ENCODE measurements at places on chromosomes 7 and 10.

- DNase-seq: no peak
Observed at GRCh38 chr7:117323851-117324711, 1.2 kb upstream of the WNT2 start.

- no peak for DNase-seq
Observed at GRCh38 chr7:1355568-1356340, 103.5 kb downstream of the MICALL2 start.

GRCh38 chr7:106116161-106116704 is 4.1 kb upstream of the SYPL1 start:
- no peak for DNase-seq

DNA sequence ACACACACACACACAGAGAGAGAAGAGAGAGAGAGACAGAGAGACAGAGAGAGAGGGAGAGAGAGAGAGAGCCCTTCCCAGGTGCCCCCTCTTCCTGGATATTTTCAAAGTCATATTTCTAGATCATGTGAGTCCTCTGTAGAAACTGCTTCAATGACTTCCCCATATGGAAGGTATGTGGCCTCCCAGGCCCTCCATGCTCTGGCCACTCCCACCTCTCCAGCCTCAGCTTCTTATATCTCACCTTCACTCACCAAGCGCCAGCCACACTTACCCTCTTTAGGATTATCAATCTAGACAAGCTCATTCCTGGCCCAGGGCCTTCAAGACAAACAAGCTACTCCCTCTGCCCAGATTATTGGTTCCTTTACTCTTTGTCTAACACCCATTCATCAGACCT is 259.7 kb downstream of the MTERF1 start:
- no peak for DNase-seq

GRCh38 chr7:36911788-36912187 is 187.5 kb upstream of the AOAH start:
- no peak for DNase-seq

DNA sequence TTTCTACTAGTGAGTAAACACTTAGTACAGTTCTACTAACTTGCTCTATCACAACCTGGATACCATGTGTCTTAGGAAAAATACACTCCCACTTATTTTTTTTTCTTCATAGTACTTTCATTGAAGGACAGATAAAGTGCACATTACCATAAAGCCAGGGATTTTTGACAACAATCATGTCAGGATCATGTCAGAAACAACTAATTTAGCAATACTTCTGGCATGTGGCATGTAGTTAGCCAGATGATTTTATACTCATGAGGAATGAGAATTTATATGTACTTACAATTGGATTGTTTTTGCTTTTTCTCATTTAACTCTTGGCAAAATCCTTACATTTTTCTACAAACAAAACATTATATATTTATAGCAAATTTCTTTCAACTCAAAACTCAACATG is 630.7 kb upstream of the GRM3 start:
- DNase-seq: no peak

GRCh38 chr10:53022611-53023088 is 250.1 kb upstream of the MBL2 start:
- DNase-seq: no peak

- no peak for DNase-seq
Observed at GRCh38 chr10:85961073-85961472, 405.5 kb downstream of the GRID1 start.

DNA sequence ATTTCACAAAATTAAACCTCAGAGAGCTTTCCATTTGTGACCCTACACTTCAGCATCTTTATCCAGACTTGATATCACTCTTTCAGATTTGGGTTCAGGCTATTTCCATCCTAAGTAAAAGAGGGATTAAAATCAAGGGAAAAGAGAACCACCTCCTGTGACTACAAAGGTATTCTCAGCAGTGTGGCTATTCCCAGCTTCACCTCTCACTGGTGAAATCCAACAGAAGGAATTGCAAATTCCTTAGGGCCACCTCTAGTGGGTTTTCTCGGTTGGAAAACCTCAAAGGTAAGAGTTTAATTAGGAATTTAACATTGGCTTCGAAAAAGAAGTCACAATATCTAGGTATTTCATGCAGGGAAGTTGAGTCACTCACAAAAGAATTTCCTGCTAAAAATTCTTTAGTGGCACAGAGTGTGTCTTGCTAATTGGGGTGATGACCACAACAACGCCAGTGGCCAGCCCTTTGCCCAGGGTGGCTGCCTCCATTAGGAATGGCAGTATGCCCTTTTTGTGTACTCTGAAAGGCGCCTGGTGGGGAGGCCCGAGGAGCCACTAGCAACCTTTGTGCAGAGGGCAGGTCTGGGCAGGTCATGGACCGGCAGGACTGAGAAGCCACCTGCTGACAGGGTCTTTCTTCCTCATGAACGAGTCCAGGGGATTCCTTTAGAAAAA is 52.2 kb downstream of the SEM1 start:
- no peak for DNase-seq

DNA sequence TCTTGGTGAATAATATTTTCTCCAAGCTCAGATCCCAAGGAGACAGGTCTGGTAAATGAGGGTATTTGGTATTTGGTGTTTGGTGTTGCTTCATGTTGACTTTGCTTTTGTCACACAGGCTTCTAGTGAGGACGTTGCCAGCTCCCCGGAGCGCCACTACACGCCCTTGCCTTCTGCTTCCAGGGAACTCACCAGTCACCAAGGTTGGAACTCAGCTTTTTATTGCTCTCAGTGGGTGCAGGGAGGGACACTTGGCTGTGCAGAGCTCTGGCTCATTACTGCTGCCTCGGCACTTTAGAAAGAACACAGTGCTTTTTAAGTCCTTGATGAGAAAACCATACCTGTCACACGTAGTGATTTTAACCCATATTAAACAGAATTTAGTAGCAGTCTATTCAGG is 892.9 kb downstream of the LRMDA start:
- DNase-seq: no peak

DNA sequence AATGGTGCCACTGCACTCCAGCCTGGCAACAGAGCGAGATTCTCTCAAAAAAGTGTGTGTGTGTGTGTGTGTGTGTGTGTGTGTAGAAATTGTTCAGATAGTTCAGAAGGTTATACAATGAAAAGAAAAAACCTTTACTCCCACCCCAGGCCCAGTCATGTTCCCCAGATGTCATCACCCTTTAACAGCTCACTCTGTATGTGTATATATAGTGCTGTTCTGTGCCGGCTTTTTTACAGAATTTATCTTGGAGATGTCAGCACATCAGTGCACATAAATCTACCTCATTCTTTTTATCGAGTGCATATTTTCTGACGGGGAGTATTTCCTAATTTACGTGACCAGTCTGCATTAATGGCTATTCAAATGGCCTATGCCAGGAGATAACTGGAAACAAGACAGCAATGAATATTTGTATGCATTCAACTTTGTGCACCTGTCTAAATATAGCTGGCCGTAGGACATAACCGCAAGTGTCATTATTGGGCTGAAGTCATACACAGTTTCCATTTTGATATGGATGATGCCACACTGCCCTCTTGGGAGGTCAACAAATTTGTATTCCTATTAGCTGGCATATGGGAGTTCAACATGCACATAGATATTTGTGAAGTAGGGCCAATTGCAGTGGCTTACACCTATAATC is 11.7 kb downstream of the NIPSNAP2 start:
- DNase-seq: no peak

GRCh38 chr10:63346015-63346441 is 119.7 kb downstream of the JMJD1C start:
- DNase-seq: no peak

DNA sequence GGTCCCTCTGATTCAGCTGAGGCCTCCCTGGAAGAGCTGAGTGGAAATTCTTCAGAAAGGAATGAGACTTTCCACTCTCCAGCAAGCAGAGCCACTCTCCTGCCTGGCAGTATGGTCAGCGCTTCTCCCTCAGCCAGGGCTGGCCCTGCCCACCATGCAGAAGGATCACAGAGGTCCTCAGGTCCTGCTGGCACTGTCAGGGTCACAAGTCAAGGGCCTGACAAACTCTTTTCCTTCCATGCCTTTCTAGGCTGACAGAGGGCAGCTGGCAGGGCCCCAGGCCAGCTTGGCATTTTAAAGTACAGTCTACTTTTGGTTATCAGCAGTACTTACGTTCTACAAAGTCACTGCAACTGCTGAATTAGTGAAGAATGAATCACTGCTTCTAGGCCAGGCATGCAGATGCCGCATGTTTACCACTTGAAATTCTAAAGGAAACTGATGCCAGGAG is 119.3 kb upstream of the FRMD4A start:
- DNase-seq: no peak

DNA sequence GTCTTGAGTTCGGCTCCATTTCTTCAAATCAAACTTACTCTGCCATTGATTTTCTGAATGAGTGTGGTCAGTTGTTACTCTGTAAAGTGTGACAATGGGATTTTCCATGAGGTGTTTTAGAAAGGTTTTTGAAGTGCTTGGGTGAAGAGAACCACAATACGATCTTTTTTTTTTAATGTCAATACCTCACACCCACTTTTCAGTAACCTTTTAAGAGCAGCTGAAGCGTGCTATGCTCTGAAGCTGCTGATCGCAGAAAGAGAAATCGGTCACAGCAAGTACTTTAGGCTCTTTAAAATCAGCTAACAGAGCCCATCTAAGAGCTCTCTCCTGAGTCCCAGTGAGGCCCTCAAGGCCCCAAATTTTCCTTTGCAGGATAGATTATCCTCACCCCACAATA is 34.4 kb upstream of the YAE1 start:
- no peak for DNase-seq

DNA sequence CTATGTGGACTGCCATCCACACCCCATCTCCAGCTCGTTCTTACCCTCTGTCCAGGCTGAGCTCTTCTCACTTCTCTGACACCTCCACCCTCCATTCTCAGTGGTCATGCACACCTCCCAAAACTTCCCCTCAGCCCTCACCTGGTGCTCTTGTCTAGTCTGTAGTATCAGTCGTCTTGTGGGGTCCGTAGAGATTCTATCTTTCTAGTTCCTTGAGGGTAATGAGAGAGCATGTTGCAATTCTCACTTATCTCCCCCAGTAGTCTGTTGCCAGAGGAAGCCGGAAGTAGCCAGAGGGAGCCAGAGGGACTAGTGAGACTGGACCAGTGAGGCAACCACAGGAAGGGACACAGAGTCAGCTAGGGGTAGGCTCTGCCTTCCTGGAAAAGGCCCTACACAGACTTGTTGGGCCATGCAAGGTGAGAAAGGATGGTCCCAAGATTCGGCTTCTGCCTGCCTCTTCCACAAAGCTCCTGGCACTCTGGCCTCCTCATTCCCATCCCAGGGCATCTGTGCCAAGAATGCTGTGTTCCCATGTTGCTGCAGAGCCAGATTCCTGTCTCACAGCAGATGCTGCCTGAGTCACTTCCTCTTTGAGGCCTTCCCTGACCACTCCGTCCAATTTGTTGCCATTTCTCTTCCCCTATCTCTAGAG is 50.6 kb upstream of the DUSP5 start:
- no peak for DNase-seq

GRCh38 chr10:93199191-93199751 is 125.6 kb downstream of the CYP26A1 start:
- no peak for DNase-seq

GRCh38 chr7:155710031-155710430 is 65.6 kb downstream of the RBM33 start:
- no peak for DNase-seq

GRCh38 chr10:71745664-71746250 is 26.2 kb upstream of the C10orf105 start:
- no peak for DNase-seq

DNA sequence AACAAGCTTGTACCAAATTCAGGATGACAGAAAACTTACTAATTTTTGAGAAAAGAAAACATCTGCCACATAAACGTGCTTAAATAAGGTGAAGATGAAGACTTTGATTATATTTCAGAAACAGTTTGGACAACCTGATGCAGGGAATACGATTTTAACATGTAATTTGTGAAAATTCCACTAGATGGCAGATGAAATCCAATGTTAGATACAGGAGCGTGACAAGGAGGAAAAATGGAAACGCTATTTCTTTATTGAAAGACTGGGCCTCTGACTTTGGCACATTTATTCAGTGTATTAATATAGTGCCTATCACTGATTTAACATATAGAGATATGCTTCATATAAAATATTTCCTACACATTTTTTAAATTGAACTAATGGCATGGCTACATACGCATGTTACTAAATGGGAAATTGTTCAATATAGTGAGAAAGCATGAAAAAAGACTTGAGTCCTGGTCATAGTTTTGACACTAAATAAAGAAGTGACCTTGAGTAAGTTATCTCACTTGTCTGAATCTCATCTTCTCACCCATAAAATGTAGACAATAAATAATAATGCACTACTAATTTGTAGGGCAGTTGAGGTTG is 60.7 kb downstream of the CD36 start:
- no peak for DNase-seq

GRCh38 chr7:133562621-133563020 is 309.7 kb downstream of the EXOC4 start:
- DNase-seq: no peak

GRCh38 chr10:80539421-80540031 is 1.8 kb downstream of the SH2D4B start:
- DNase-seq: no peak

GRCh38 chr7:19696926-19697325 is 11.9 kb downstream of the POLR1F start:
- no peak for DNase-seq

DNA sequence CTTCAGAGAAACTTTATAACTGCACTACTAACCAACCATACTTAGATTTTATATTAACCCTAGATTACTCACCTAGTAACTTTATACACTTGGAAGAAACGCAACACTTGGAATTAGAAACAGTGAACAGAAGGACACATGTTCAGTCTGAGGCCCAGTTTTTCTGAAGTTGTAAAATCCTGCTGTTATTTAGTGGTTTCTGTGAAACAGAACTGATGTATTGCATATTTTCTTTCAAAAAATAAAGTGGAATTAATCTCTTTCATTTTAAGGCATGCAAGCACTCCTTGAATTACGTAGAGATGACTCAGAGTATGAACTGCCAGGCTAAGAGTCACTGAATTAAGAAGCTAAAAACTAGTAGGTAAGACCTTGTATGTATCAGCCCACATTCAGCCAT is 215.8 kb downstream of the SKAP2 start:
- no peak for DNase-seq

DNA sequence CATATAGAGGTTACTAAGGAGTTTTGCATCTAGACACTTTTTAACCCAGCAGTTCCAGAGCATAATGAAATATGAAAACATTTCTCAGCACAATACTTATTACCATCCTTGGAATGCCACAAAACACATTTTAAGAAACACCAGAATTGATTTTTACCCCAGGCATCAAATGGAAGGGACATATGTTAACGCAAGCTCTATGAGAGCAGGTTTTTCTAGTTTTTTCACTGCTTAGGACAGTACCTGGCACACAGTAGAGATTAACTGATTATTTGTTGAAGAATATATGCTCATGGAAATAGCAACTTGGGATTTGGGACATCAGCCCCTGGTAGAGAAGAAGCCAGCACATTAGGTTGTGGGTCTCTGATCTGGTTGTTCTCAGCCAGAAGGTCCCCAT is 67.0 kb upstream of the ARID5B start:
- DNase-seq: no peak

- DNase-seq: no peak
Observed at GRCh38 chr7:37230221-37230620, 218.4 kb downstream of the ELMO1 start.

- peak; percentile 38 for DNase-seq
Observed at GRCh38 chr10:106255111-106255678, 909.3 kb downstream of the SORCS1 start.

Data from dorsolateral prefrontal cortex (tissue), 122 donors.